ENCODE measurements at places on chromosomes 1 and 21. TPM values are rescaled to one million over a fixed set of nuclear protein-coding genes. Genes with fewer than 3 reads are reported as not detected.

The INSRR gene
- total RNA-seq: 0.48 TPM

The IL6R gene
- 6.3 TPM for total RNA-seq

The BECN2 gene
- not detected for total RNA-seq

The LIN28A gene
- total RNA-seq: not detected

The BEND5 gene
- 12.4 TPM for total RNA-seq

The GBP6 gene
- total RNA-seq: 0.23 TPM

The TAS1R1 gene
- not detected for total RNA-seq

The CRNN gene
- not detected for total RNA-seq

The KPNA6 gene
- 69.8 TPM for total RNA-seq

The TCHH gene
- 0.08 TPM for total RNA-seq

The PPIAL4G gene
- total RNA-seq: 1.6 TPM

The WDR4 gene
- 28.5 TPM for total RNA-seq

The C2CD4D gene
- 0.17 TPM for total RNA-seq

The DMRTA2 gene
- not detected for total RNA-seq

The ARMH1 gene
- total RNA-seq: 95.7 TPM

- no peaks in the 10 kb centered on the region for H3K36me3 ChIP-seq
These were observed 167.6 kb downstream of the RHOU start for GRCh38 chr1:228902781-228903433.

DNA sequence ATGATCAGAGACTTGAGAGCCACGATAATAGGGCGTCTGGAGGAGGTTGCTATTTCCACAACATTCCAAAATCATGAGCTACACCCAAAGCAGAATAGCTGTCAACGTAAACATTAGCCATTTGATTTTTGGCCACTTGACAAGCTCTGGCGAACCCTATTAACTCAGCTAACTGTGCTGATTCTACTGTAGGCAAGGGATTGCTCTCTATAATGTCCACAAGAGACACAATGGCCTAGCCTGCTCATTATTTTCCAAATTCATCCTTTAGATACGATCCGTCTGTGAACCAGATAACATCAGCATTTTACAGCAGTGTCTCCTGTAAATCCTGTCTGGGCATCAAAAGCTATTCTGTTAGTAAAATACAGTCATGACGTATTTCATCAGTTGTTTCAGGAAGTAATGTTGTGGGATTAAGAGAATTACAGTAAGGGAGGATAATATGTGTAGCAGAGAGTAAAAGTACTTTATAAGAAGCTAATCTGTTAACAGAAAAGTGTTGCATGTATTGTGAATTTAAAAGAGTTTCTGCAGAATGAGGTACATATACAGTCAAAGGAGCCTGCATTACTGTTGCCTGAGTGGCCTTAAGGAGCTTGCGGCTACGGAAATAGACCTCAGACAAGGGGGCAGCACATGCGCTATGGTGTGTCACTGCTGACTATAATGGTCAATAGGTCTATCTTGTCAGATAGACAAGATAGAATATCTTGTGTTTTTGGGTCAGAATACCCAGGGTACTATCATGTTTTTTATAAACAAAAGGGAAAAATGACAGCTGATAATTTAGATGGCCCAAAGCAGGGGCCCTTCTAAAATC, 44.9 kb upstream of the TINAGL1 start:
- H3K4me3 ChIP-seq: no peak overlapping the region
- no peak overlapping the region for H3K27ac ChIP-seq
- no peaks in the 10 kb centered on the region for H3K36me3 ChIP-seq
- peaks cover 47% of the 10 kb centered on the region for H3K27me3 ChIP-seq

DNA sequence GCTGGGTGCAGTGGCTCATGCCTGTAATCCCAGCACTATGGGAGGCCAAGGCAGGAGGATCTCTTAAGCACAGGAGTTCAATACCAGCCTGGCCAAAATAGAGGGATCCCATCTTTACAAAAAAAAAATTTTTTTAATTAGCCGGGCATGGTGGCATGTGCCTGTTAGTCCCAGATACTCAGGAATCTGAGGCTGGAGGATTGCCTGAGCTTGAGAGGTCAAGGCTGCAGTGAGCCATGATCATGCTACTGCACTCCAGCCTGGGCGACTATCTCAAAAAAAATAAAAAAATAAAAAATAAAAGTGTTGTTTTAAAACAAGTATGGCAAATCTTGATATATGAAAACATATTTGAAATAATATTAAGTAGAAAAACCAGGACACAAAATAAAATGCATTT, 44.4 kb upstream of the CACHD1 start:
- no peak overlapping the region for H3K4me3 ChIP-seq
- no peak overlapping the region for H3K27ac ChIP-seq
- no peaks in the 10 kb centered on the region for H3K4me1 ChIP-seq
- no peaks in the 10 kb centered on the region for H3K36me3 ChIP-seq

- H3K27me3 ChIP-seq: no peaks in the 10 kb centered on the region
- no peak for DNase-seq
- H3K4me3 ChIP-seq: no peak overlapping the region
- peaks cover 3% of the 10 kb centered on the region for H3K4me1 ChIP-seq
- H3K27ac ChIP-seq: no peak overlapping the region
These were observed 9.9 kb downstream of the SNRPE start for GRCh38 chr1:203871114-203871880.

GRCh38 chr1:57024855-57025254, 59.0 kb upstream of the C8B start:
- no peaks in the 10 kb centered on the region for H3K4me1 ChIP-seq
- no peak overlapping the region for H3K4me3 ChIP-seq
- no peak for DNase-seq
- H3K27ac ChIP-seq: no peak overlapping the region
- H3K36me3 ChIP-seq: no peaks in the 10 kb centered on the region

DNA sequence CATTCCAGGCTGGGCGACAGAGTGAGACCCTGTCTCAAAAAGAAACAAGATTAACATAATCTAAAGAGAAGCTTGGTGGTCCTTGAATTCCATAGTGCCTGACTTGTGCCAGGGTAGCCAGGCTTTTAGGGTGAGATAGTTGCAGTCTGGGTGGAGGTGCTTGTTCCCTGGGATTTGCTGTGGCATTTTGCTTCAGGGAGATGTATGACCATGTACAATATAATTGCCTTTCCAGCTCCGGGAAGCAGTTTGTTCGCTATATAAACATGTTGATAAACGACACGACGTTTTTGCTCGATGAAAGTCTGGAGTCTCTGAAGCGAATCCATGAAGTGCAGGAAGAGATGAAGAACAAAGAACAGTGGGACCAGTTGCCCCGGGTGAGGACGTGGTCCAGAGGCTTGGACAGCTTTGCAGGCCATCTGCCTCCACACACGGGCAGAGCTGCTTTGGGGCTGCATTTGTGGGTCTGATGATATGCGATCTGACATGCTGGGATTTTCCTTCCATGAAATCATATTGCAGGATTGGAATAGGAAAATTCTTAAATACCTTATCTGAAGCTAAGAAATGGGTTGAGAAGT, 49.4 kb upstream of the KIF1B start:
- peaks cover 11% of the 10 kb centered on the region for H3K36me3 ChIP-seq
- DNase-seq: no peak
- no peak overlapping the region for H3K4me3 ChIP-seq
- no peaks in the 10 kb centered on the region for H3K27me3 ChIP-seq
- H3K4me1 ChIP-seq: no peaks in the 10 kb centered on the region

GRCh38 chr1:110048923-110049601, 14.6 kb downstream of the STRIP1 start:
- no peak for DNase-seq
- H3K27me3 ChIP-seq: no peaks in the 10 kb centered on the region
- no peak overlapping the region for H3K4me3 ChIP-seq
- peaks cover 24% of the 10 kb centered on the region for H3K36me3 ChIP-seq

DNA sequence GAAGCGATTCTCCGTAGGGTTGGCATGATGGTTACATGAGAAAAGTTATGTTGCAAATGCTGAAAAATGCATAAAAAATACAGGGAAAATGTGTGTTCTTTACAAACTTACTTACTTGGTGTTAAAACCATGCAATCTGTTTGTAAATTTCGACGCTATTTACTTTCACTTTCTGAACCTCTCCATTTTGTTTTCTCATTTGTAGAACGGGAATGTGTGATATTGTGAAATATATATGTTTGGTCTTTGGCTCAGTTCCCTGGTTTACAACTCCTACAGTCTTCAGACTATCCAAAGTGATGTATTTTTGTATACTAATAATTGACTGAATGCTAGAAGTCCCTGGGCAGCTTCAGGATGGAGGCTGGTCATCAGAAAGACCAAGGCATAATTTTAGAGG, 982.3 kb downstream of the ADGRL2 start:
- DNase-seq: no peak
- H3K4me3 ChIP-seq: no peak overlapping the region
- H3K27me3 ChIP-seq: no peaks in the 10 kb centered on the region
- no peak overlapping the region for H3K27ac ChIP-seq

DNA sequence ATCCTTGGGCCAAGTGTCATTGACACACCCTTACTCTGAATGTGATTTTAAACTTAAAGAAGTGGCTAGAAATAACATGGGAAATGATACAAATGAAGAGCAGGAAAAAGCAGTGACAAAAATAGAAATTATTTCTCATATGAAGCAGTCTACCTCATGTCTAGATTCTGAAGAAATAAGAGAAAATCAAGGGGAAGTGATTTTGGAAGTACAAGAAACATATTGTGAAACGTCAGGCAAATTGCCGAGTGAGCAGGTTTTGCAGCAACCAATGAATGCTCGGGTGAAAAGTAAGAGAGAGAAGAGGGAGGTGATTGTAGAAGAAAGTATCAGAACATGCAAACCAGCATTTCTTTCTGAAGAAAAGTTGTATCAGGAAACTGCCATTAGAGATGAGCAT, 130.7 kb downstream of the MACF1 start:
- H3K27ac ChIP-seq: no peak overlapping the region
- H3K4me1 ChIP-seq: peaks cover 2% of the 10 kb centered on the region
- peaks cover 37% of the 10 kb centered on the region for H3K36me3 ChIP-seq
- no peak overlapping the region for H3K4me3 ChIP-seq

- H3K4me3 ChIP-seq: no peak overlapping the region
- peaks cover 4% of the 10 kb centered on the region for H3K36me3 ChIP-seq
- H3K27ac ChIP-seq: no peak overlapping the region
- H3K4me1 ChIP-seq: peaks cover 4% of the 10 kb centered on the region
- H3K27me3 ChIP-seq: no peaks in the 10 kb centered on the region
- no peak for DNase-seq
These were observed 57.3 kb downstream of the OBSCN start for GRCh38 chr1:228265167-228265566.

GRCh38 chr1:168148916-168149315, 12.2 kb upstream of the GPR161 start:
- peak overlapping the region; percentile 12 for H3K4me3 ChIP-seq
- peak overlapping the region; percentile 26 for H3K27ac ChIP-seq
- H3K4me1 ChIP-seq: peaks cover 9% of the 10 kb centered on the region
- no peaks in the 10 kb centered on the region for H3K36me3 ChIP-seq
- no peak for DNase-seq

DNA sequence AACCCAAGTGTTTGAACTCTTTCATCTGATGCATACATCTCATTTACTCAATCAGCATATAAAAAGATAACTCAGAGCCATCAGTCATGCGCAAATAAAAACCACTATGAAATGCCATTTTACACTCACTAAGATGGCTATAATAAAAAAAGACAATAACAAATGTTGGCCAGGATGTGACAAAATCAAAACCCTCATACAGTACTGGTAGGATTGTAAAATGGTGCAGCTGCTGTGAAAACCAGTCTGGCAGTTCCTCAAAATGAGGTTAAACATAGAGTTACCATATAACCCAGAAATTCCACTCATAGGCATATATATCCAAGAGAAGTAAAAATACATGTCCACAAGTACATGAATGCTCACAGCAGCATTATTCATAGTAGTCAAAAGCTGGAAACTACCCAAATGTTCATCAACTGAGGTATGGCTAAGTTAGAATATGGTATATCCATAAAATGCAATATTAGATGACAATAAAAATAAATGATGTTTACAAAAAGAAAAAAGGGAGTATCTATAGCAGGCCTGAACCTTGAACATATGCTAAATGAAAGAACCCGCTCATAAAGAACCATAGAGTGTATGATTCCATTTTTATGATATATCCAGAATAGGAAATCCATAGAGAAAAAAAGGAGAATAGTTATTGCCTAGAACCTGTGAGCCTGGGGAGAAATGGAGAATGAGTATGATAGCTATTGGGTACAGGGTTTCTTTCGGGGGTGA, 265.1 kb downstream of the SIPA1L2 start:
- H3K4me3 ChIP-seq: no peak overlapping the region
- DNase-seq: no peak
- no peak overlapping the region for H3K27ac ChIP-seq
- H3K4me1 ChIP-seq: no peaks in the 10 kb centered on the region
- no peaks in the 10 kb centered on the region for H3K36me3 ChIP-seq
- H3K27me3 ChIP-seq: peaks cover 5% of the 10 kb centered on the region

DNA sequence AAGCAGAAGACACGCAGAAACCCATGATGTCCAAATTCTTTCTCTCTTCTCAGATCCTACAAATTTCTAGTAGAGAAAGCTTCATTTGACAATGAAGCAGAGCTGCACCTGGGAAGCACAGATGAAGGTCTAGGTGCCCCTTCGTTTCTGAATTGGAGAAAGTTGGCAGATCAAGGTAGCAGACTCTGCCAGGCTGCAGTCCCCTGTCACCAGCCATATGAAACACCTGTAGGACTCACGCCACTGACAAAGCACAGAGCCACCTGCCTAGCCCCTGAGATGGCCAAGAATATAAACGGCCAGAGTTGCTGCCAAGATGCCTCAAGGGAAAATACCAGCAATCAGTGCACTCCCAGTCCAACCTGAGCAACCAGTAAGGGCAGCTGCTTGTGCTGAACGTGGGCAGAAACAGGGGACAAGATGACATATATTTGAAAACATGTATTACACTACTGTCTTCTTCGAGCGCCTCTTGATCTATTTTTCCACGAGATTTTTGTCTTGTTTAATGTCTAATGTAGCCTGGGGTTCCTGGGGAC, 20.6 kb upstream of the PLEKHA6 start:
- DNase-seq: no peak
- peaks cover 35% of the 10 kb centered on the region for H3K27me3 ChIP-seq
- no peak overlapping the region for H3K27ac ChIP-seq

DNA sequence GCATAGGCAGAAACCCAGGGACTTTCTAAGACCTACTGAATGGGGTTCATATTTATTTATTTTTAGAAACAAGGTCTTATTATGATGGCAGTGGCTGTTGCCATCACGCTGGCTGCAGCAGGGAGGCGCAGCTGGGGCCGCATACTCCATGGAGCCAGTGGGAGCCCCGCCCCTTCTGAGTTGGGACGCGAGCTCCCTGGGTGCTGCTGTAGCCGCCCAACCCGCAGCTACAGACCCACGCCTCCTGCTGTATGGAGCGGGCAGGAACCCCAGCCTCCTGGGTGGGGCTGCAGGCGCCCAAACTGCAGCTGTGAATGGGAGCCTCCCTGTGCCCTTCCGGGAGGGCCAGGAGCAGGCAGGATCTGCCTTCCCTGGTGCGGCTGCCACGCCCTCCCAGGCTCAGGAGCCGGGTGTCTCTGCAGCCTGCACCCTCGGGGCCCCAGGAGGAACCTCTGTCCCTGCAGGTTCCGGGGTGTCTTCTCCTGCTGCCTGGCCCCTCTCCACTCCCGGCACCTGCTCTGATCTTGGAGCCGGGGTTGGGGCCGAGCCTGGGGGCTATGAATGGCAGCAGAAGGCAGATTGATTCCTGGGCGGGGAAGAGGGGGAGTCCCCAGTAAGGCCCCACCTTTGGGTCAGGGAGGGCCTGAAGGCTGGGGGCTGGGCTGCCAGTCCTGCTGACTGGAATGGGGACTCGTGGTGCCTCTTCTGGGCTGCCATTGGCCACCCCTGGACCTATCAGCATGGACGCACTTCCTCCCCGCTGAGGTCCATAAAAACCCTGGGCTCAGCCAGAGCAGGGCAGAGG, 66.5 kb upstream of the LRRN2 start:
- peaks cover 9% of the 10 kb centered on the region for H3K27me3 ChIP-seq
- H3K4me3 ChIP-seq: no peak overlapping the region
- no peaks in the 10 kb centered on the region for H3K36me3 ChIP-seq
- H3K27ac ChIP-seq: peak overlapping the region; percentile 39
- H3K4me1 ChIP-seq: peaks cover 3% of the 10 kb centered on the region

GRCh38 chr1:7199077-7199779, 414.0 kb downstream of the CAMTA1 start:
- no peaks in the 10 kb centered on the region for H3K4me1 ChIP-seq
- H3K36me3 ChIP-seq: no peaks in the 10 kb centered on the region
